Astrocyte (in vitro differentiated cells and primary cell): ENCODE measurements at places on chromosomes 6 and 20.

DNA sequence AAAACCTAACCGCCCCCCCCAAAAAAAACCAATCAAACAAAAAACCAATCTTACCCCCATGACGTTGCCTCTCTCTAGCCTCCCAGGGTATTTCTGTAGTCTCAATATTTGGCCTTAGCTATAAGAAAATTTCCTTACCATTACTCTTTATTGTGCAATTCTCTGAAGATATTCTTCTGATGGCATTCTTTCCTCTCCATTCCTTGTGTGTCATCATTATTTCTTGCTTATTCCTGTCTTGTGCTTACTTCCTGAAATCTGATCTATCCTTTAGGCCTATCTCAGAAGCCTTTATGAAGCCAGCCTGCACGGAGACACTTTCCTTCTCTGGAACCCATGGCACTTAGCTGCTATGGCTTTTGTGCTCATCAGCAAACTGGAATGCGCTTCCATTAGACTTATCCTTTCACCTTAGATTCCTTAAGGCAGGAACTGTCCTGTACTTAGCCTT lies 65.9 kb upstream of the DDR1 start:
- DNase-seq, result peak; percentile 82

- DNase-seq, result peak; percentile 87
Measured at GRCh38 chr20:48298851-48299484, 513.7 kb upstream of the SULF2 start.

DNA sequence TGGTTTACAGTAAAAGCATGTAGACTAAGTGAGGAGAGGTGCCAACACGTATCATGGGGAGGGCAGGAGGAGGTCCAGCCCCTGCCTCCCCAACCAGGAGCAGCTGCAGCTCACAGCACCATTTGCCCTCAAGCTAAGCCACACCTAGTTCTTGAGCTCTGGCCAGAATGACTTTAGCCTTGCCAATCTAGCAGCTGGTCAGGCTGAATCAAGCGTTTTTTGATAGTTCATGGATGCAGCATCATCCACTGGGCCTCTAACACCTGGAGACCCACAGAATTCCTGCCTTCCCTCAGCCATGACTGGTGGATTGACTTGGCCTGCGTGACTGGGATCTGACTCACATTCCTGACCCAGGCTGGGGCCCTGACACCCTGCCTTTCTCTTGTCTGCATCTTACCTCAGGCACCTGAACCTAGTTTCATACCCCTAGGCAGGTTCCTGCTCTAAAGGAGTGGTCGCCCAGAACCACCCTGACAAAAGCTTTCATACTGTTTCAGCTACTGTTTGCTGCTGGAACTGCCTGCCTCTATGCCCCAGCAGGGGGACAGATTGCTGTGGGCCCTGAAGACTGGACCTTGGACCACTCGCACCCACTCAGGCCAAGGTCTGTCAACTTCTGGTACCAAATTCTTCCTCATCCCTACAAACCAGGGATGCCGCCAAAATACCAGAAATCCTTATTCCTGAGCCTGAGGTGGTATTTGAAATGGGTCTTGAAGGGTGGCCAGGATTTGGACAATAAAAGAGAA lies 122.3 kb downstream of the QRSL1 start:
- peak; percentile 4 for DNase-seq

- no peak for DNase-seq
Measured at GRCh38 chr20:17857639-17858449, 110.8 kb downstream of the SNX5 start.

DNA sequence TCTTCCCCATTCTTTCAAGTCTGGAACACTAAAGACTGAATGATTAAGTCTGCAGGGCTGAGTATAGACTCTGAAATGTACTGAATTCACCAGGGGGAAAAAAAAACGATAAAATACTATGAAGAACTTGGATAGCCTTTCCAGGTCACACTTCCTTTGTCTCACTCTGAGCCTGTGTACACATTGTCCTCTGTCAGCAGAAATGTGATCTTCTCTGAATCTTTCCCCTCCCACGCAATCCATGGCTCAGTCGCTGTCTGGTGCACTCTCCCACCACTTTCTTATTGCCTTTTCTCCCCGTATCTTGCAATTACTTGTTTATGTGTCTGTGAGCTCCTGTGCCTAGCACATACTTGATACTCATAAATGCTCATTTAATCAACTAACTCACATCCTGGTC lies 212.6 kb upstream of the RSPO3 start:
- DNase-seq, result no peak

GRCh38 chr6:150313781-150314180 lies 55.0 kb upstream of the IYD start:
- no peak for DNase-seq

- no peak for DNase-seq
Measured at GRCh38 chr6:138331984-138332383, 45.7 kb upstream of the SMIM28 start.

- DNase-seq, result peak; percentile 27
Measured at GRCh38 chr6:133241901-133242636, 912 bp downstream of the EYA4 start.

DNA sequence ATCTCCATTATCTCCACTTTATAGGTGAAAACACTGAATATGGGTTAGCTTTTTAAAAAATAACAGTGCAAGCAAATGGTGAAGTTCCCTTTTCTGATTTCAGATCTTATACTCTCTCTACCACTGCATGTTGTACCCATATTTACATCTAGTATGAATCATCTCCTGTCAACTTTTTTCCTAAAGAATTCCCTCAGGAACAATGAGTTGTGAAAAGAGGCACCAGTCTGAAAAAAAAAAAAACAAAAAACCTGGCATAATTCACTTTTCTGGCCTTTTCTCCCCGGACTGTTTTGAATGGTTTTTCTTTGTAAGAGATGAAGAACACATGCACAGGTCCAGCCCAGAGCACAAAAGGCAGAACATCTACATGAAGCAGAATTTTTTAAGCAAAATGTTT lies 596.0 kb downstream of the COL12A1 start:
- no peak for DNase-seq

DNA sequence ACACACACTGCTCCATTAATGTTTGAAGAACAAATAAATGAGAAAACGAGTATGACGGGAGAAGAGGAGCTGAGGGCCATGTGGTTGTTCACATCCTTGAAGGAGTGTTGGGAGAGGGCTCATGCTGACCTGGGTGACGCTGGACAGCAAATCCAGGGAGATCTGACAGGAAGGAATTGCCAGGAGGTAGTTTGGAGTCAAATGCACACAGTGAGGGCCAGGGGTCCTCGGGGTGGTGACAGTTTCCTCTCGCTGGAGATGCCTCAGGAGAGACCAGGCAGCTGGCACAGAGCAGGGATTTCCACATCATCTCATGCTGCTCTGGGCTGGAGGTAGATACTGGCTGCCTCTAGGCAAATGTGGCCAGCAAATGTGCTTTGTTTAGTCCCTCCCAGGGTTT lies 2.0 kb upstream of the TMEM181 start:
- no peak for DNase-seq

DNA sequence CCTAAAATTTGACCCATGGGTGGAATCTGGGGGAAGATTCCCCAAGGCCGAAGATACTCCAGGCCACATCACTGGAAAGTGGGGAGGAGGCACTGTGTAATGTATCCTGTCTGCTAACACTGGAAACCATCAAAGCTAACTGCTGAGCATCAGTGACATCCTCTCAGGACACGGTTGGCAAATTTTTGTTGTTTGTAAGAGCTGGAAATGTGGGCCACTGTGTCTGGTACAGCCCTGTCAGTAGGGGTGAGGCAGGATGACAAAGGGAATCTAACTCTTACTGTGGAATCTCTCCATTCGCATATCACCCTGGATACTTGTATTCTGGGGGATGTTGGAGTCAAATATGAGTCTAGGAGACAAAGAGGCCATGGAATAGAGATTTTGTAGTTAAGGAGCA lies 17.0 kb upstream of the CLPSL2 start:
- no peak for DNase-seq

- DNase-seq, result no peak
Measured at GRCh38 chr6:117451671-117452070, 25.9 kb upstream of the ROS1 start.

DNA sequence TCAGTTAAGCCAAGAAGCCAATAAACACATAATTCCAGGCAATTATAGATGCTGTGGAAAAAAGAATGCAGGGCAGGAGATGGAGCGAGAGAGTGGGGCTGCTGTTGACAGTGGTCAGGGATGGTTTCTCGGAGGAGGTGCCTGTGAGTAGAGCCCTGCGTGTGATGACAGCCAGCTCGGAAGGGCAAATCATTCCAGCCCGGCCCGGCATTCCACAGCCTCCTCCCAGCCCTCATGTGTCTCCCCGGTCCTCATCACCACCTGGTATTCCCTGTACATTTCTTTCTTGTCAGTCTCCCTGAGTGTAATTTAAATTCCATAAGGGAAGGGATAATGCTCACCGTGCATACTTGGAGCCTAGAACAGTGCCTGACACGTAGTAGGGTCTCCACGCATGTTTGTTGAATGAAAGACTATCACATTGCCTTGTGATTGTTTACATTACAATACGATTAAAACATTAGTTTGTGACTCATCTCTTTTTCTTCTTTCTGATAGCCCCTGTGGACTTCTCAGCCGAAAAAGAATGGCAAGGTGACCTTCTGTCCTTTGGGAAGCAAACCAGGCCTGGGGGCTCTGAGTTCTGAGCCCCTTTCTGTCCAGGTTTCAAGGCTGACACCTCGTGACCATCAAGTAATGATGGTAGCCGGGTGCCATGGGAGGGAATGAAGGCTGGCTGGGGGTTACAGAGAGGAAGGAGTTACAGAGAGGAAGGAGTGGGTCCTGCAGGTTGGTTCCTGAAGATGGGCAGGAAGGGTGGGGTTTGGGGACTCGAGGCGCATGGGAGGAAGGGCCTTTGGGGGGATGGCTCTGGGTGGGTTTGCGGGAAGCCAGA lies 379.5 kb upstream of the SULF2 start:
- no peak for DNase-seq

GRCh38 chr6:134394905-134395304 lies 77.0 kb upstream of the SGK1 start:
- DNase-seq, result no peak

DNA sequence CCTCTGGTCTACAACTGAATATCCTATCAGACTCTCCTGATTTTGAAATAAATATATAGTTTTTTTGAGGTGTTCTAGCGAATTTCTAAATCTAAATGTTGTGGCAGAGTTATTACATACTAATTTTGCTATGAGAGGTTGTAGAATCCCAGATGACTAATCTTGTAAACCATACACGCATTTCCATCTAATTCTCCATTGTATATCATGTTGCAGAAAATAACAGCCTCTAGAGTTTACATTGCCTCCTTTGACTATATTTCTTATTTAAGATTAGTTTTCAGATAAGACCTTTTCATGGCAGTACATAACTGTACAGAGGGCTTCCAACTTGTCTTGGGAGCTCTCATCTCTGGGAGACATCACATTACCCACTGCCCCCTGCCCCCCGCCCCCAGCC lies 22.9 kb downstream of the PTPN1 start:
- DNase-seq, result no peak

DNA sequence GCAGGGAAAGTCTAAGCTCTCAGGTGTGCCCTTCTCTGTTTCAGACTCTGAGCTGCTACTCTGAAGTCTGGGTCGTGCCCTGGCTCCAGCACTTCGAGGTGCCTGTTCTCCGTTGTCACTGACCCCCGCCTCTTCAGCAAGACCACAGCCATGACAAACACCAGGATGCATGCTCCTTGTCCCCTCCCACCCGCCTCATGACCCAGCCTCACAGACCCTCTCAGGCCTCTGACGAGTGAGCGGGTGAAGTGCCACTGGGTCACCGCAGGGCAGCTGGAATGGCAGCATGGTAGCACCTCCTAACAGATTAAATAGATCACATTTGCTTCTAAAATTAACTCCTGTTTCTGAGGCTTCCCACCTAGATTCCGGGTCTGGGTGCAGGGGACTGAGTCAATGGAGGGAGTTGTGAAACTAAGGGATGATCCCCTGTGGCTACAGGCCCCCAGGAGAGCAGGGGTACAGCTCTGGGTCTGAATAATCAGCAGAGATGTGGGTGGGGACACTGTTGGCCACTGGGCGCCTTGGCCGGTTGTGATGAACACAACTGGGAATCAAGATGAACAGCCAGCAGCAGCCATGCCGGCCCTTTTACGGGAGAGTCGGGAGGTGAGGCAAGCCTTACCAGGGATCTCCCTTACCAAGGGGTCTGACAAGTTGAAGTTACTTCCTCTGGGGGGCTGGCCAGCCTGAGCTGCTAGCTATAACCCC lies 10.7 kb downstream of the CST7 start:
- DNase-seq, result no peak

DNA sequence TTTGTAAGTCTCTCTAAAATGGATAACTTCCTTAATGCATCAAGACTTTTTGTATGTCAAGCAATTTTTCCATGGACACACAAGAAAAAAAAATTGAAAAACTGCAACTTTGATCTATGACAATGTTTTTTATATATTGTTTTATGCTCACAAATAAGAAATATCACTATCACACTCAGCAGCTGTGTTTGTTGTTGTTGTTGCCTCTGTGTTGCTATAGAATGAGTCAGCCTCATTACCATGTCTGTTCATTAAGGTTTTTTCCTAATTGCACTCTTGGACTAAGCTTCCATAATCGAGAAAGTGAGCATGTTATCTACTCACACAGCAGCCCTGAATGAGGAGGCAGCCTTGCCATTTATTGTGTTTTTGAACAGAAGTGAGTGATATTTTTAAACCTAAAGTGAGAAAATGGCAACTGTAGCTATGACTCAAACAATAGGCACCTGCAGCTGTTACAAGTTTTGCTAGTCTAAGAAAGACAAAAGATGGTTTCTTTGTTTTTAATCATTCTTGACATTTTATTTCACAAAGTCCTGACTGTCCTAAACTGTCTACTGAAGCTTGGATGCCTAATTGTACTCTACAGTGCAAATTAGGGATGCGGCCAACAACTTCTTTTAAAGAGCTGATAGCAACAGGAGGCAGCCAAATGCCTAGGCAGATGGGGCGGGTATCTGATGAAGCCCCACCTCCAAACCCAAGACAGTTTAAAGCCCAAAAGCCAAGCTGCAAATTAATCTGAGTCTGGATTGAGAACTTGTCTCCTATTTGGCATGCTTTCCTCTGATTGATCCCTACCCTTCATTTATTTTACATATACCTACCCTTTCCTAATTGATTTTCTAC lies 77.9 kb upstream of the DOK5 start:
- peak; percentile 9 for DNase-seq

DNA sequence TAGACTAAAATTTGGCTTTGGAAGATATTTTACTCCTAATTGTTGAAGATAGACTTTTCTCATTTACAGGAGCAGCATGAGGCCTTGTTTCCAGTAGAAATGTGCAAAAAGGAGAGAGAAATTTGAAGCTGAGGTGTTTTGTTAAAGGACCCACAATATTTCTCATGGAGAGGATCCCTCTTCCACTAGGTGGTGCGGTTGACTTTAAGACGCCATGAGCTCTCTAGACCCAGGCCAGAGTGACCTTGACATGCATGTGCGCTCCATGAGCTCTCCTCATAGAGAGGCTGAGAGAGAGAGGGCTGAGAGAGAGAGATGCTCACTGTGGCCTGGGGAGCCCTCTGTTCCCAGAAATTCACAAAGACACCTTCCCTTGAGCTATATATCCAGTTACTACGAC lies 861.2 kb upstream of the EYS start:
- no peak for DNase-seq

- DNase-seq, result no peak
Measured at GRCh38 chr6:39091220-39091619, 23.8 kb downstream of the SAYSD1 start.

GRCh38 chr6:27847706-27848105 lies 64.5 kb downstream of the OR2B2 start:
- DNase-seq, result no peak

GRCh38 chr20:48638546-48638945 lies 189.3 kb downstream of the PREX1 start:
- DNase-seq, result peak; percentile 74

GRCh38 chr6:44663860-44664634 lies 276.5 kb downstream of the CDC5L start:
- DNase-seq, result no peak
